NCI-H510A (cell line): ENCODE measurements at places on chromosomes 2 and 18.
A peak's percentile ranks its signal among the peaks of the same experiment; 100 is the strongest.

GRCh38 chr2:54528311-54528955 lies 72.3 kb downstream of the SPTBN1 start:
- DNase-seq: no peak

DNA sequence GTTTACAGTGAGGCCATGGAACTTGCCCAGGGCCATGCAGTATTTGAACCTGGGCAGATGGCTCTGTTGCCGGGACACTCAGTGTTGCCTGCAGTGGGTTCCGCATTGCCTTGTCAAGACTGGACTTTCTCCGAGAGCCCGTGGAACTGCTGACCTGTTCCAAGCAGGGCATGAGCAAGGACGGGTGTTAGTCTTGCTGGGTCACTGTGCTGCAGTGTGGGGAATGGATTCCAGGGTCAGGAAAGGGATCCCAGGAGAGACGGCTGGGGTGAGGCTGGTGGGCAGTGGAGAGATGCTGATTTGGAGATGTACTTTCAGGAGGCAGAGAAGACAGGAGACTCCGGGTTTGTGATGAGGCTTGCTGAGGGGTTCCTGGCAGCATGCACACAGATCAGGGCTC lies 348.7 kb upstream of the HS6ST1 start:
- DNase-seq: no peak

- DNase-seq: peak; percentile 17
These were observed 103.5 kb upstream of the MAP3K20 start for GRCh38 chr2:172972005-172972619.

DNA sequence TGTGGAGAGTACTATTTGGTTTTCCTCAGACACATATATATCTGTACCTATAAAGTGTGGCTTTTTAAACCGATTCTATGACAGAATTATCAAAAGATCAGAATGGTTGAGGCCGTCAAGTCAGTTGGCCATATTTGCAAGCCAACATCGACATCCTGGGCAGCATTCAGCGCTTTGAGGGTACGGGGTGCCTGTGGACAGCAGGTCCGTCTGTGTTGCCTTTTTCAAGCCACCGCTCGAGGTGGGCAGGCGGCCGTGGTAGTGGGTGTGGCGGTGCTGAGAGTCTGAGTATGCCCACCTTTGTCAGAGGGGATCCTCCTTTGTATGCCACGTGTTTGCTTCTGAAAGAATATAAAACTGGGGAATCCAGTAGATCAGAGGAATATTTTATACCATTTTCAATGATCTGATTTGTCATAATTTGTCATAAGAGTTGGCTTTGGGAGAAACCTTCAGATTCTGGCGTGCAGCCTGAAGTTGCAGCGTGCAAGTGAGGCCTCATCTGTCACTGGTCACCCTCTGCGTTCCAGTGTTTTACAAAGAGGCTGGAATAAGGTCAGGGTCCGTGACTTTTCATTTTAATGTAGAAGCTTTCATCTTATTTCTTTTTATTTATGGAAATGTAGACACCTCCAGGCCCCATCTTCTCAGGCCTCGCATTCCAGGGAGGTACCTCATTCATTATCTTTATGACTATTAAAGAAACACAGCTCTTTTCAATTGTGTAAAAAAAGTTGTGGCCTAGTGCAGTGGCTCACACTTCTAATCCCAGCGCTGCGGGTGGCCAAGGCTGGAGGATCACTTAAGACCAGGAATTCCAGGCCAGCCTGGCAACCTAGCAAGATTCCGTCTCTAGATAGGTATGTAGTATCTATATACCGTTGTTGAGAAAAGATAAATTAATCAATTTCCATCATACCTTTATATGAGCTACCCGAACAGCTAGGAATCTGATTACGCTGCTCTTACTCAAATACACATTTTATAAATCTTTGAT lies 37.8 kb upstream of the RBM44 start:
- DNase-seq: no peak

- DNase-seq: no peak
These were observed 20.5 kb downstream of the UBE2F start for GRCh38 chr2:237987268-237987667.

GRCh38 chr2:234976479-234977227 lies 24.8 kb downstream of the SH3BP4 start:
- no peak for DNase-seq

- DNase-seq: no peak
These were observed 118.9 kb downstream of the PXDN start for GRCh38 chr2:1625281-1626001.

- DNase-seq: no peak
These were observed 6.1 kb downstream of the MAB21L4 start for GRCh38 chr2:240889601-240890560.

DNA sequence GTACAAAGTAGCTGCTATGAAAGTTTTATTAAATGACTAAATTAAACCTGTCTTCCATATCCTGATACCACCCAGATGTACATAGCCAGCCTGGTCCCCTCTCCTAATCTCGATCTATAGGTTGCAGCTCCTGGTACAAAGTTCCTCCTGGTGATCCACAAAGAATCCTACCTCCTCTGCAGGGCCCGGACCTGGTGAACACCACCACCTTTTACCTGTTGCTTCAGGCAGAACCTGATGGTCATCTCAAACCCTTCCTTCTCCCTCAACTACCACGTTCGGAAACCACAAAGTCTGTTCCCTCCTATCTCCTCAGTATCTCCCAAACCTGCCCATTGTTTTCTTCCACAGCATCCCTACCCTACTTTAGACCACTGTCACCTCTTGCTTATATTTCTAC lies 15.5 kb downstream of the FOXI3 start:
- DNase-seq: no peak

- no peak for DNase-seq
These were observed 3.8 kb downstream of the GALNT5 start for GRCh38 chr2:157261199-157261782.

- DNase-seq: no peak
These were observed 77.7 kb downstream of the MEIS1 start for GRCh38 chr2:66512626-66513025.

GRCh38 chr2:160201849-160202539 lies 1.9 kb upstream of the ITGB6 start:
- DNase-seq: no peak

DNA sequence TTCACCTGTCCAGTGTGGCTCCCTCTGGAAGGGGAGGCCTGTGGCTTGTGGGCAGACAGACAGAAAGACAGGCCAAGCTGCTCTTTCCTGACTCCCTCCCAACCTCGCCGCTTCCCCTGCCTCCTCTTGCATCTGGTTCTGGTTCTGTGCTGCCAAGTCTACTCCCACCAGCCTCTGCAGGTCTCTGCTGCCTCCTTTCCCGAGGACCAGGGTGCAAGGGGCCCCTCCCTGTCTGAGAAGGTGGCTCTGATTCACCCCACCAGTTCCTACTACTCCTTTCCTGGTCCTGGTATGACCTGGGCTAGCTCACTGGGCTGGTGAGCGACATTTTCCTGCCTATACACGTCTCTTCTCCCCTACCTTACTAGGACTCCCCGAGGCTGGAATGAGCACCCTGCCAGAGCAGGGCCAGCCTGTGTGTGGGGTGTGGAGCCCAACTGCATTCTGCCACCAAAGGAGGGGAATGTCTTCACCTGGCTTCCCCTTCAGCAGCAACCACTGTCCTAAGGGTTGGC lies 238.5 kb downstream of the CELF4 start:
- DNase-seq: no peak

- DNase-seq: no peak
These were observed 495.1 kb upstream of the CNTNAP5 start for GRCh38 chr2:123530004-123530403.
